ENCODE measurements at places on chromosomes 16 and 17.

DNA sequence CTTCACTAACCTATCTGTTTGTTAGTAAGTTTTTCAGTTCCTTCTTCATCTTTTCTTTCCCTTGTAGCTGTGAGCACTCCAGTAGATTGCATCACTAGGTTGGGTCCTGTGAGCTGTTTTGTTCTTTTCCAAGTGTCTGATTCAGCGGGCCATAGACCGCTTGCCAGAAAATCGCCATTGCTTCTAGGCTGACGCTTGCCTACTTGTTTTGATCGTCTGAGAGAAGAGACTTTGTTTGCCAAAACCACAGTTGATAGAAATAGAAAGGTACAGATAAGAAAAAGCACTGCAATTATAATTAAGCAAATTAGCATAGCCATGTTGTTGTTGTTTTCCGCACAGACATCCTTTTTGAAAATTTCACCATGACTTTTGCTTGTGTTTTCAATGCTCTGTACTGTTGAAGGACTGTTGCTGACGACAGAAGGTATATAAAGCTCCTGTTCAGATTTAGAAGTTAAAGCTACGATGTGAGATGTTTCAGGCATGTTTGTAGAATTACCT is 3.1 kb downstream of the EVI2A start:
- DNase-seq = no peak

GRCh38 chr16:54517181-54517580 is 230.6 kb upstream of the IRX3 start:
- DNase-seq = no peak

- DNase-seq = no peak
Measured at GRCh38 chr17:80327518-80327917, 66.9 kb downstream of the RNF213 start.

- no peak for DNase-seq
Measured at GRCh38 chr16:20064931-20065330, 8.8 kb downstream of the GPR139 start.

- no peak for DNase-seq
Measured at GRCh38 chr17:72945473-72945872, 147.0 kb downstream of the SLC39A11 start.

DNA sequence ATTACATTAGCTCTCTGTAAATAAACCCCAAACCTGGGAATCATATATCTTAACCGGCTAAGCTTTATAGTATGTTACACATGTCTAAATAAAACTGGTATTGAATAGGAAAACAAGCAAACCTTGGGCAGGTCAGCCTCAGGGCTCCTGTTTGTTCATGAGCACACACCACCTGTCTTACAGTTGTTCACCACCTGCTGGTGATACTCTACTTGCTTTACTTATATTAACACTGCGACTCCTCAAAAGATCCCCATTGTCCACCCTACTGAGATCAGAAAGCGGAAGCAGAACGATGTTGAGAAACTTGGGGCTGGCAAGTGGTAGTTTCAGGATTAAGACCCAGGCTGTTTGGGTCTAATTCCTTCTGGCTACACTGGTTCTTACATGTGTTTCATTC is 16.4 kb downstream of the CDH13 start:
- no peak for DNase-seq

GRCh38 chr16:73563709-73564108 is 515.8 kb upstream of the ZFHX3 start:
- no peak for DNase-seq

DNA sequence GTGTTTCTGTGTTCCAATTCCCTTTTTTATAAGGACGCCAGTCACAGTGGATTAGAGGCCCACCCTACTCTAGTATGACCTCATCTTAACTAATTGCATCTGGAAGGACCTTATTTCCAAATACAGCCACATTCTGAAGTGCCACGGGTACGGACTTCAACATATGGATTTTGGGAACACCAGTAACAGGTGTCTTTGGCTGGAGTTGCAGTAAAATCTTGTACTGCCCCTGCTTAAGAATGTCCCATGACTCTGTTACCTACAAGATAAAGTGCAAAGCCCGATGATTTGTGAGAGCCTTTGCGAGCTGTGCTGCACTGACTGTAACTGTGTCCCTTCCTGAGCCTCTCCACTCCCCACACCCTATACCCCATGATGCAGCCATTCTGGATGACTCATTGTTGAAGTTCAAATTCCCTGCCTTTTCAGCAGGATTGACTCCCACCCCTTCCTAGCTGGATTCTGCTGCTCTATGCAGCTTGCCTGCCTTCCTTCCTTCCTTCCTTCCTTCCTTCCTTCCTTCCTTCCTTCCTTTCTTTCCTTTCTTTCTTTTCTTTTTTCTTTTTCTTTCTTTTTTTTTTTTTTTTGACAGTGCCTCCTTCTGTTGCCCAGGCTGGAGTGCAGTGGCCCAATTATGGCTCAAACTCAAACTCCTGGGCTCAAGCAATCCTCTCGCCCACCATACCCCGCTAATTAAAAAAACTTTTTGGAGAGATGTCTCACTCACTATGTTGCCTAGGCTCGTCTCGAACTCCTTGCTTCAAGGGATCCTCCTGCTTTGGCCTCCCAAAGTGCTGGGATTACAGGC is 2.1 kb downstream of the HCRT start:
- no peak for DNase-seq

DNA sequence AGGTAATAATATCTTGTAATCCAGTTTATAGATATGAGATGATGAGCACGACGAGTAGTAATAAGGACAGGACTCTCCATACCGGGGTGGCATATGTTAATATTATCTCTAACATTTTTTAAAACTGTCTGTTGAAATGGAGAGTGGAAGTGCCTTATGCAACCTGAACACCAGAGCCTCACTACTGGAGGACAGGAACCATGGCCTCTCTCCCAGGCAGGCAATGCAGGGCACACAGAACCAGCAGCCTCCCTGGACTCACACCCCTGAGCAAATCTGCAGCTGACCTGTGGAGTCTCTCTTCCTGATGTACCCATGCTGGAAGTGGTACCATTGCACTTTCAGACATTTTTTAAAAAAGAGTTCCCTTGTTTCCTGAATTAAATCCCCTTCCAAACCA is 55.2 kb upstream of the ERN1 start:
- no peak for DNase-seq

DNA sequence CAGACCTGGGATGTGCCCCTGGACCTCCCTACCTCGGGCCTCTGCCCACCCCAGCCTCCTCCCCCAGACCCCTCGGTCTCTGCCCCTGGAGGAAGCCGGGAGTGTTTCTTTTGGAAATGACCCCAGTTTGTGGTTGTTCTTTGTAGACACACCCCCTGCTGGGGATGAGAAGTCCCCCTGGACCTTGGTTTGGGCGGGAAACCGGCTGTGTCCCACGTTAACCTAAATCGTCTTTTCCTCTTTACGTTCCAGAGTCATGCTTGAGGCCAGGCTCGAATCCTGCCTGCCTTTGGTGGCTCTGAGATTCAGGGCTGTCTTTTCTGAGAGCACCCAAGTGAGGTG is 116.6 kb downstream of the METRNL start:
- DNase-seq = no peak

DNA sequence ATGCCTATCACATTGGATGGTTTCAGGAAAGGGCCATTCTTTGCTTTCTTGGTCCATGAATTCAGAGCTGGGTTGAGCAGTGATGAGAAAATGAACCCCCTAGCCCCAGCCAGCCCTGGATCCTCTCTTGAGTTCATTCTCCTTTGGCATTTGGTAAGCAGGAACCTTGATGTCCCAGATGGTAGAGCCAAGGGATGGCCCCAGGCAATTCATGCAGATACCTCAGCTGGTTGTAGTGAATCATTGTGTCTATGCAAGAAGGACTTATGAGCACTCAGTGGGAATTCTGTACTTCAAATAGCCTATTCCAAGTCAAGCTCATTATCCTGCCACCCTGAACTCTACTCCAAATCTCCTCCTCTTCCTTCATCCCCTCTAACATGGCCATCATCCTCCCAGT is 412.7 kb downstream of the UTP18 start:
- DNase-seq = no peak

DNA sequence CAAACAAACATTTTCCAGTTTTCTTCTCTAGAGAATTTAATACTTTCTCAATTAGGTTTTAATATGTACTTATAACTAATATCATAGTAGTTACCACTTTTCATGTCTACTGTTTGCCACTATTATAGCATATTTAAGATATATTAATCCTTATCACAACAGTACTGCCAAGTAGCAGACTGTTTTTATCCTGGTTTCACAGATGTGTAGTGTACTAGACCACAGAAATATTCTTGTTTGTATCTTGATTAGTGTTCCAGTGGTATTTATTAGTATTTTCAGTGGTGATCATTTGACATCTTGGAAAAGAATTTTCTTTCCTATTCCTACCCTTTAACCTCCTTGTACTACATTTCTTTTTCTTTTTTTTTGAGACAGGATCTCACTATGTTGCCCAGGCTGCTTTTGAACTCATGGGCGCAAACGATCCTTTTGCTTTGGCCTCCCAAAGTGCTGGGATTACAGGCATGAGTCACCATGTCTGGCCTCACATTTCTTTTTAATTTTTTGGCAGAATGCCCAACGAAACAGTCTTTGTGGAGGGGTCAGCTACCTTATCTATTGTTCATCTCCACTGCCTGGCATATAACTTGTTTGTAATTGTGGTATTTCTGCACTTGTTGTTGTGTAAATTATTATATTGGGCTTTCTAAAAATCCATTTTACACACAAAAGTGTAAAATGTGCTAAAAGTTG is 27.2 kb downstream of the MAP2K4 start:
- no peak for DNase-seq

DNA sequence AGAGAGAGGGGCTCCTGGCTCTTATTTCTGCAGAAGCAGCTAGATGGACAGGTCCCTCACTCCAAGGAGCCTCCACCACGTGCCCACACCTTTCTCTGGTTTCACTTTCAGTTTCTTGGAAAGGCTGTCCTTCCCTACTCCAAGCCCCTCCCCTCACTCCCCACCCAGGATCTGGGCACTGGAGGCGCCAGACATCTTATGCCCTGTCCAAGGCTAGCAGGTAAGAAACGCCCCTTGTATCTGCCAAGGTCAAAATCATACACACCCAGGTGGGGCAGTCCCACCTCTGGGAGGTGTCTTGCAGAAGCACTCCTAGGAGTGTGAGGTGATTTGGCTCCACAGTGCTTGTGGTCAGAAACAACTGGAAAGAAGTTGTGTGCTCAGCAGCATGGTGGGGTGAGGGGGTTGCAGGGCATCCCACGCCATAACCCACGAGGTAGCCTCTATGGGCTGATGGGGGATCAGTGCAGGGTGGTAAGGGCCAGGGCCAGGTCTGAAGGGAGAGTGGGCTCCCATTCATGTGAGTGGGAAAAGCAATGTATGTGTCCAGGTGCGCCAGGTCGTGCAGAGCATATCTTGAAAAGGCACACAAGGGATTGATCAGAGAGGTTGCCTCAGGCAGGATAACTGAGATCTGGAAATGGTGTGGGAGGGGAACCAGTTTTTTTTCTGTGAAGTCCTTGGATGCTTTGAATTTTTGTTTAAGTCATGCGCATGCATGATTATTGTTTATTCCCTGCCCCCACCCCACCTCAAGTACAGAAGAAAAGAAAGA is 31.8 kb upstream of the PRM1 start:
- DNase-seq = no peak

DNA sequence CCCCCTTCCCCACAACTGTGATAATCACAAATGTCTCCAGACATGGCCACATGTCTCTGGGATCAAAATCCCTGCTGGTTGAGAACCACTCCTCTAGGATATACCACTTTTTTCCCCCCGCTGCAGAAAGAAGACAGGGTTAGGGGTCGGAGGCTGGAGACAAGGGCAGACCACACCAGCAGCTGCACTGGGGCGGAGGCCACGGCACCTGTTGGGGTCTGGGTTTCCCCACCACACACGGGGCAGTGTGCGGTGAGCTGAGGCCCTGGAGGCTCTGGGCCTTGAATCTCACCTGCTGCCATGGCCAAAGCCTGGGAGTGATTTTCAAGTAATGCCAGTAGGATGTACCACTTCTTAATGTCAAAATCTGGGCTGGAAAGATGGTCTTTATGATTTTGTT is 320.5 kb downstream of the SNX29 start:
- DNase-seq = no peak

DNA sequence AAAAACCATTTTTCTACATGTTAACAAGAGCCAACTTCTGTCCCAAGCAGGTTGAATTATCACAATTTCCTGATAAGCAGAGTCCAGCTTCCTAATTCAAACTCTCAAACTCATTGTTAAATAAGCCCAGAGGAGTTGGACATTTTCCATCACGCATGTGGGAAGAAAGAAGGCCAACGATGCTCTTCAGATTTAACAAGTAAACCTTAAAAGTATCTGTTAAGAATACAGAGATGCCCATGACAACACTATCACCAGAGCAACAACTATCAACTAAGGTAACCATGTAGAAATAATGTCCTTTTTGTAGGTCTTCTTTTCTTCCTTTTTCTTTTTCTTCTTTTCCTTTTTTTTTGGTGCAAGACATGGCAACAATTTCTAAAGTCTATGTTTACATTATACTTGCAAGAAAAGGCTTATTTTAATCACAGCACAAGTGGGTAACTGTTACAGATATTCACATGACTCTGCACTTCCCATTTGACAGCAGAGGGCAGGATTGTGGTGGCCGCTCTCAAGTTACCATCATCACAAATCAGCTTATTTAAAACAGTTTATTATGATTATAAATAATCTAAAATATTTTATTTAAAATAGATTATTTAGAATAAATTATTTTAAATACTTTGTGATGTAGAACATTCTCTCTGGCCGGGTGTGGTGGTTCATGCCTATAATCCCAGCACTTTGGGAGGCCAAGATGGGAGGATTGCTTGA is 35.7 kb upstream of the DHRS7B start:
- DNase-seq = no peak

DNA sequence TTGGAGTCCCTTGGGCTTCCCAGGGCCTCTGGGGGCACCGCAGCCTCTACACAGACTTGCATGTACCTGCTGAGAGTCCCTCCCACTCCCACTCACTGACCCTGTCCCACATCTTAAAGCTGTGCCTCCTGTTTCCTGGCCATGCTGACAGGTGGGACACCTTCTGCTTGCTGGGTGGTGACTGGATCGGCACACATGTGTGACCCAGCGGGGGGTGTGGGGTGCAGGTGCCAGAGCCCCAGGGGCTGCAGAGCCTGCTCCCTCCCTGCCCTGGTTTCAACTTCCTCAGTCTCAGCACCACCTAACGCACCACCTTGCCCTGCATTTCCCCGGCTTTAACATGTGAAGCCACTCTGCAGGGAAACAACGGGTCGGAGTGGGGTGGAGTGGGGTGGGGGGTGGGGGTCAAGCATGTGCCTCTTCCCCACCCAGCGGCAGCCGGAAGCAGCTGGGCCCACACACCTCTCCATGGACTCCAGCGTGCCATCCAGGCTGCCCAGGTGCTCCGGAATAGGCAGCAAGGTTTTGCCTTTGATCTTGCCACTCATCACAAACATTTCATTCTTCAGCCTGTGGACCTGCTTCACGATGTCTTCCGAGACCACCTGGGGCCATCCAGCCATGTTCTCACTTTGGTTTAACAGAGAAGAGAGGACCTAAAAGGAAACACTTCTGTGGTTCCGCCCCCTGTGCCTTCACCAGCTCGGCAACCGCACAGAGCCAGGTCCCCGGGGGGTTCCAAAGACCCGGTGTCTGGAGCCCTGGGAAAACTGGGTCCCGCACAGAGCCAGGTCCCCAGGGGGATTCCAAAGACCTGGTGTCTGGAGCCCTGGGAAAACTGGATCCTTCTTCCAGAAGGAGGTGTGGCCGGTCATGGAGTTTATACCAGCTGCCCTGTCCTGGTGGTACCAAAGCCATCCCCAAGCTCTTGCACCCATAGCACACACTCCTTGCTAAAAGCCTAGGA is 4.7 kb downstream of the DNAH17 start:
- no peak for DNase-seq
